ENCODE measurements at places on chromosomes 3 and 15. TPM values are rescaled to one million over a fixed set of nuclear protein-coding genes. Genes with fewer than 3 reads are reported as not detected.

The HACL1 gene
- 26.6 TPM for total RNA-seq

The GABRB3 gene
- total RNA-seq = not detected

The ITIH1 gene
- total RNA-seq = not detected

DNA sequence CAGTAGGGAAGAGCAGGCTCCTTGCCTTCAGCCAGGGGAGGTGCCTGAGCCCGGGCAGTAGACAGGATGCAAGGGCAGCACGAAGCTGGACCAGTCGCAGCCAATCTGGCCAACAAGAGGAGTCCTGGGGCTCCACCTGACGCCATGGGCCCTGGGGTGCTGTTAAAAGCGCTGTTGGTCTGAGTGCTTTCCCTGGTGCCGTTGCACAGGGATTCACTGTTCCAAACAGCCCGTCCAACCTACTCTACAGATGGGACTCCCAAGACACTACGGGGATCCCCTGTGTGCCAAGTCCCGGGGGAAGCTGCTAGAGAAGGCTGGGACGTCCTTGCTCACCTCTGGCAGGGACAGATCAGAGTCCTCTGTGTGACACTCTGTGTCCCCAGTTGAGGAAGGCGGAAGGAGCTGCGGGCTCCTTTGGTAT, 632 bp downstream of the CTSH start:
- peak; percentile 49 for ATAC-seq

- ATAC-seq = no peak
Measured at GRCh38 chr3:11631820-11632219, 11.9 kb downstream of the VGLL4 start.

DNA sequence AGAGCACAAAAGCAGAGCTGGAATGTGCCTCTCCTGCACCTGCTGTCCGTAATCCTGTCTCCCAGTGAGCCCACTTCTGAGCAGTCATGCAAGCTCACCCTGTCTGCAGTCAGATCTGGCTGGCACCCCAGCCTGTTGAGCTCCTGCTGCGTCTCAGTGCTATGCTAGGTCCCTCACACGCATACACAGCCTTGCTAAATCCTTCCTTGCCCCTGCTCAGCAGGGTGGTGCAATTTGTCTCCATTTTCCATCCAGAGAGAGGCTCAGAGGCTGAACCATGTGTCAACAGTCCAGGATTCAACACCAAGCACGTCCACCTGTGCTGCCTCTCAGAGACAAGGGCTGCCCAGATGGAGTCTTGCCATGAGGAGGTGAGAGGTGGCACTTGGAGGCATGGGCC, 11.0 kb downstream of the POMGNT2 start:
- no peak for ATAC-seq

DNA sequence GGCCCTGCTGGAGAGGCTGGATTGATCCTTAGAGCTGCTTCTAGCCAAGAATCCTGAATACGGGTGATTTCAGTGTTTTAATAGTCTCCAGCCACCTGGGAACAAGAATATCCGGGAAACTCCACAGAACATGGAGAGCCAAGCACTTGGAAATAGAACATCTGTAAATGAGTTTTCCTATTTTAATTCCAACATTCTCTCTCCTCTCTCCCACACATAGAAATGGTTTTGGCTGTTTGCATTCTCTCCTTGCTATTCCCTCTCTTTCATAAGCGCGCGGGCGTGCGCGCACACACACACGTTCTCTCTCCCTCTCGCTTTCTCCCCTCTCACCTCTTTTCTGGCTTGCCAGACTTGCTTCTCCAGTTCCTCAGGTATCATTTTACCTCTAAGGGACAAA, 50.6 kb downstream of the GADL1 start:
- ATAC-seq = no peak

DNA sequence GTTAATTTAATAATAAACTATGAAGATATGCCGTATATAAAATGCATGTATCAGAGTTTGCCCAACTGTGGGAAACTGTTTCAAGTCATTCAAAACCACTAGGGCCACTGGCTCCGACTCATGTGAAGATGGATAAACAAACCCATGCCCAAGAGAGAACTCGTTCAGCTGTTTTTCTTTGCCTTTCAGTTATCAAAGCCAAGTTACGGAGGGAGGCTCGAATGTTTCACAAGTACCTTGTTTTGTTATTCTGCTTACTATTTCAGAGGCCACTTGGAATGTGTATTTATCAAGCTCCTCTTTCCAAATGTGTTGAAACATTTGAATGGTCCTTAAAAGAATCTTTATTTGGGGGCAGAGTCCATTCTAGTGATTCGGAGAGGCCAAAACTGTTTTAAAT, 82.1 kb downstream of the DUT start:
- ATAC-seq = no peak

DNA sequence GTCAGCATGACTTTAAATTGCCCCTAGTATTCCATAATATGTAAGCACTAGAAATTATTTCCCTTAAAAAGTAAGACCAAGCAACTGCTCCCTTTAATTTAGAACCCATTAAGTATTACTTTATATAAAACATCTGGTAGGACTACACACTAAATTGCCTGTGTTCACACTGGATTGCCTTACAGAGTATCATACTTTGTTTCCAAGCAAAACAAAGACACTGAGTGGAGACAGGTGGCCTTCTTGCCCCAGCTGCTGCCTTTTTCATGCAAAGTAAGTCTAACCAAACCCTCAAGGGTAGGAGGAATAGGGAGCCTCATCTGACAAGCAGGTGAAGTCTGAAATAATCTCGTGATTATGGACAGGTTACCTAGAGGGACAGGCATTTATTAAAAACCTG, 87.3 kb downstream of the PEX5L start:
- no peak for ATAC-seq

- ATAC-seq = no peak
Measured at GRCh38 chr3:20975188-20975651, 775.8 kb downstream of the ZNF385D start.

DNA sequence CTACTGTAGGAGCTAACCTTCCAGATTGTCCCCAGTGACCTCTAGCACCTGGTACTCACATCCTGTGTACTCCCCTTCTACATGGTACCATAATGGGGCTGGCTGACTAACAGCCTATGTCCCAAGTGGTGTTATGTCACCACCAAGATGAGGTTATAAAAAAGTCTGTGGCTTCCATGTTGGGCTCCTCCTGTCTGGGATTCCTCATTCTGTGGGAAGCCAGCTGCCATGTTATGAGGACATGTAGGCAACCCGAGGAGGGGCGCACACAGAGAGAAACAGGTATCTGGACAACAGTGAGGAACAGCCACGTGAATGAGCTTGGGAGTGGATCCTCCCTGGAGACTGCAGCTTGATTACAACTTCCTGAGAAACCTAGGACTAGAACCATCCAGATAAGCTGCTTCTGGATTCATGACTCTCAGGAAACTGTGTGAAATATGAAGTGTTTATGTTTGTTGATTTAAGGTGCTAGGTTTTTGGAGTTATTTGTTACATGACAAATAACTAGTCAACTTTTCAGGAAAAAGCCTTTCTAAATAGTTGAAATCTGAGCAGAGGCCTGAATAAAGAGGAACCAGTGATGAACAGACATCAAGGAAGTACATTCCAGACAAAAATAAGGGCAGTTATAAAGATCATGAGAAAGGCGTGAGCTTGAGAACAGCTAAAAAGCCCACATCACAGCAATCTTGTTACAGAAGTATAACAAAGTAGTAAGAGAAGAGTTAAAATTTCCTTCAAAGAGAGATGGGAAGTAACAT, 21.7 kb downstream of the GOLIM4 start:
- no peak for ATAC-seq

Data from activated T-helper 17 cell treated with anti-CD3 and anti-CD28 coated beads, Interleukin-2, amount 50 U/mL, for 72 hours (primary cell).